Activated CD8-positive, alpha-beta T cell treated with anti-CD3 and anti-CD28 coated beads, Interleukin-2, amount 10 ng/mL, durations not matched to agents 7 days and 5 days (primary cell): ENCODE measurements at places on chromosomes 3 and 15. TPM values are rescaled to one million over a fixed set of nuclear protein-coding genes. Genes with fewer than 3 reads are reported as not detected.

LRRC31 gene
- not detected for total RNA-seq

ZNF385D gene
- not detected for total RNA-seq

GRCh38 chr3:157475921-157476414, 27.2 kb downstream of the VEPH1 start:
- no peaks in the 10 kb centered on the region for H3K4me1 ChIP-seq
- peaks cover 5% of the 10 kb centered on the region for H3K27me3 ChIP-seq
- DNase-seq: no peak
- H3K36me3 ChIP-seq: no peaks in the 10 kb centered on the region
- H3K27ac ChIP-seq: no peak overlapping the region

RFC4 gene
- total RNA-seq: 98.9 TPM

GRCh38 chr15:83919319-83919830, 265.5 kb downstream of the ADAMTSL3 start:
- no peak overlapping the region for H3K27ac ChIP-seq
- peaks cover 14% of the 10 kb centered on the region for H3K4me1 ChIP-seq
- H3K4me3 ChIP-seq: no peak overlapping the region
- no peaks in the 10 kb centered on the region for H3K27me3 ChIP-seq
- H3K36me3 ChIP-seq: no peaks in the 10 kb centered on the region
- peak; percentile 34 for DNase-seq

DNA sequence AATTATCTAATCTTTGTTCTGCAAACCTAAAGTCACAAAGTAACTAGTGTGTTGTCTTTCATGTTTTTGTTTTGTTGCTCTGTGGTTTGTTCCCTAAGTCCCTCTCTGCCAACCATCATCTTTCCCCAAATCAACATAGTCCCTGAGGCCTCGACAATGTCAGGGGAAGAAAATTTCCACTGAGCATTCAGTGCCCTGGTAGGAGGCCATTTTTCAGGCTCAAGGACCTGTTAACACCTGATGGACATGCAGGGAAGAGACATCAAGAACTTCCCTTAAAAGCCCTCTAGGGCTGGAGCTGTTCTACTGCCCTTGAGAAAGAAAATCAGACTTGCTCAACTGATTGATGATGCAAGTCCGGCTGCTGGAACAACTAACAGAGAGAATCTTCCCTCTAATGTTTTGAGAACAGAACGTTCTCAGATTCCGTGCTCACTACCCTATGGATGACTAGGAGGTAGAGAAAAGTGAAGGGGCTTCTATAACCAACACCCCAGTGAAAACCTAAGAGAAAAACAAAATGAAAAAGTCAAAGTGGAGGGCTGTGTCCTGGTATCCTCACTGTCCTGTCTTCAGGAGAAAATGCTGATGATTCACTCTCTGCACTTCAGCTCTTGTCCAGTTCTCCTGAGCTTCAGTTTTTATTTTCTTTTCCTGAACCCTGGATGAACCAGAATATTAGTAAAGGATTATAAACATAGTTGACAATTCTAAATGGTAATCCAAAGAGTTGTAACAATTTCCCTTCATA, 373.1 kb downstream of the FOXP1 start:
- no peaks in the 10 kb centered on the region for H3K27me3 ChIP-seq
- no peak overlapping the region for H3K4me3 ChIP-seq
- H3K4me1 ChIP-seq: peaks cover 41% of the 10 kb centered on the region
- no peak for DNase-seq

DNA sequence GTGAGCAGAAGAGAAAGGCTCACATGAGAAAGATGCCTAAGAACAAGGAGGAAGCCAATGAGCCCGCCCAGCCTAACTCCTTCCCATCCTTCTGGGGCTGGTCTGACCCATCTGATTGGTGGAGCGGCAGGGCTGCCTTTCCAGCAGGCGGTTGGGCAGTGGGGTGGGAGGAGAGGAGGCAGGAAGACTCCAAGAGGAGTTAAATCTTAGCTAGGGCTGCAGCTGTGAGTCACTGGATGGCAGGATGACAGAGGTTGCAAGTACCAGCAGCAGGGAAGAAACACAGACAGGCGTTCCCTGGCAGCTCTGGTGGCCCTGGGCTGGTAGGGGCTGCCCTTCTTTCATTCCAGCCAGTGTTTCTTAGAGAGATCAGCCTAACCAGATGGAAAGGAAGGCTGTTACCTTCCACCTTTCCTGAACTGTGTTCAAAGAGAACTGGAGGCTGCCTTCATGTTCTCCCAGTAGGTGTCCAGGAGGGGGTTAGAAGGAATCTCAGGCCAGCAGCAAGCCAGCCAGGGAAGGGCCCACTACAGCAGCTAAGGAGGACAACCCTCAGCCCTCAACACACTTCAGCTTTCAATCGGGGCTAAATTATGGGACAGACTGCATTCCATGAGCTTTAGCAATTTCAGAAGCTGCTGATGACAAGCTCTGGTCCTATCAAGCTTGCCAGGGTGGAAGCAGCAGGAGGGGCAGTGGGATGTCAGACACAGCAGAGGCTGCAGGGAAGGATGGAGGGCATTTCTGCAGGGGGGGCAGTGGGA, 50.3 kb downstream of the CHSY1 start:
- H3K27ac ChIP-seq: peak overlapping the region; percentile 78
- no peaks in the 10 kb centered on the region for H3K27me3 ChIP-seq
- peaks cover 40% of the 10 kb centered on the region for H3K36me3 ChIP-seq

DNA sequence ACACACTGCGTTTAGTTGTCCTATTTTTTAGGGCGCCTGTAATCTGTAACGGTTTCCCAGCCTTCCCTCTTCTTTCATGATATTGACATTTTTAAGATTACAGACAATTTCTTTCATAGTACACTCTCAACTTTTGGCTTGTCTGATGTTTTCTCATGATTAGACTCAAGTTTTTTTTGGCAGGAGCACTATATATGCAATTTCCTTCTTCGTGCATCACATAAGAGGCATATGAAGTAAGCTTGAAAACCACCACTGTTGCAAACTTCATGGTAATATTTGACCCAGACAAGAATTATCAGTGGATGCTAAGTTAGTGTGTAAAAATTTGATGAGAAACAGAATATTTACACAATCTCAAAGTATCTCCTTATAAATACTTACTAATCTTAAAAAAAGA, 119.2 kb upstream of the CMC1 start:
- no peak overlapping the region for H3K4me3 ChIP-seq
- no peak overlapping the region for H3K27ac ChIP-seq
- H3K27me3 ChIP-seq: no peaks in the 10 kb centered on the region
- H3K36me3 ChIP-seq: no peaks in the 10 kb centered on the region
- no peak for DNase-seq

- H3K27me3 ChIP-seq: no peaks in the 10 kb centered on the region
- no peak for DNase-seq
- peaks cover 22% of the 10 kb centered on the region for H3K4me1 ChIP-seq
- H3K27ac ChIP-seq: no peak overlapping the region
- H3K36me3 ChIP-seq: no peaks in the 10 kb centered on the region
Measured at GRCh38 chr3:179079537-179079936, 7.9 kb upstream of the ZMAT3 start.

TEX55 gene
- total RNA-seq: not detected

GP9 gene
- total RNA-seq: not detected

MRAS gene
- not detected for total RNA-seq

ATRIP gene
- 20.3 TPM for total RNA-seq

HRH1 gene
- total RNA-seq: 0.29 TPM

ABI3BP gene
- 0.16 TPM for total RNA-seq

DNA sequence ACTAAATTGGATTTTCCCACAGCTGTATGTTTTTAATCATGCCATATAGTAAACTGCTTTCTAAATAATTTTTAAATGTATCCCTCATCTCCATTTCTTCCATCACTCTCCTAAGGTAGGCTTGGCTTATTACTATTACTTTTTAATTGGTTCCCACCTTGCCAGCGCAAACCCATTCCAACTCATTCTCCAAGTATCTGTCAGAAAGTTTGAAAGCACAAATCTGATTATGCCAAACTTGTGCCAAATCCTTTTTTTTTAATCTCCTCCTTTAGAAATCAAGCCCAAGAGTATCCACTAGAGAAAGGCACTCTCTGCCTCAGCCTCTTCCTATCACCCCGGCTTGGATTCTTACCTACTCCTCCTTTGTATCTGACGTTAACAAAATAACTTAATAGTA, 784.5 kb downstream of the TBL1XR1 start:
- no peak overlapping the region for H3K4me3 ChIP-seq
- H3K36me3 ChIP-seq: no peaks in the 10 kb centered on the region
- H3K4me1 ChIP-seq: no peaks in the 10 kb centered on the region
- no peaks in the 10 kb centered on the region for H3K27me3 ChIP-seq
